ENCODE measurements at places on chromosomes 4 and X.

- DNase-seq = no peak
Measured at GRCh38 chrX:131544218-131544617, 344 bp downstream of the OR13H1 start.

DNA sequence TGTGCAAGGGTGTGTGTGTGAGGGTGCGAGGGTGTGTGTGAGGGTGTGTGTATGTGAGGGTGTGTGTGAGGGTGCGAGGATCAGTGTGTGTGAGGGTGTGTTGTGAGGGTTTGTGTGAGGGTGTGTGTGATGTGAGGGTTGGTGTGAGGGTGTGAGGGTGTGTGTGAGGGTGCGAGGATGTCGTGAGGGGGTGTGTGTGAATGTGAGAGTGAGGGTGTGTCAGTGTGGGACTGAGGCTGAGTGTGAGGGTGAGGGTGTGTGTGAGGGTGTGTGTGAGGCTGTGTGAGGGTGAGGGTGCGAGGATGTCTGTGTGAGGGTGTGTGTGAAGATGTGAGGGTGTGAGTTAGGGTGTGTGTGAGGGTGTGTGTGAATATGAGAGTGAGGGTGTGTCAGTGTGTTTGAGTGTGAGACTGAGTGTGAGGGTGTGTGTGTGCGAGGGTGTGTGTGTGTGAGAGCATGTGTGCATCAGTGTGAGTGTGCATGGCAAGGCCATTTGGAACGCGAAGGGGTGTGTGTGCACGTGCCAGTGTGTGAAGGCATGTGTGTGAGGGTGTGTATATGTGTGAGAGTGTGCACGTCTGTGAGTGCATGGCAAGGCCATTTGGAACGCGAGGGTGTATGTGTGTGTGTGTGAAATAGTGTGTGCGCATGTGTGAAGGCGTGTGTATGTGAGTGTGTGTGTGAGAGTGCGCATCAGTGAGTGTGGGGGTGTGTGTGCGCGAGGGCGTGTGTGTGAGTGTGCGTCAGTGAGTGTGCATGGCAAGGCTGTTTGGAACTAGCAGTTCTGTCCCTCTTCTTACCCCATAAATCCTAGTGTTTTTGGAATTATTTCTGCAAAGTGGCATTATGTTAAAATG lies 69.8 kb downstream of the RGS12 start:
- no peak for DNase-seq

GRCh38 chr4:7199129-7199725 lies 6.9 kb downstream of the SORCS2 start:
- DNase-seq = no peak

DNA sequence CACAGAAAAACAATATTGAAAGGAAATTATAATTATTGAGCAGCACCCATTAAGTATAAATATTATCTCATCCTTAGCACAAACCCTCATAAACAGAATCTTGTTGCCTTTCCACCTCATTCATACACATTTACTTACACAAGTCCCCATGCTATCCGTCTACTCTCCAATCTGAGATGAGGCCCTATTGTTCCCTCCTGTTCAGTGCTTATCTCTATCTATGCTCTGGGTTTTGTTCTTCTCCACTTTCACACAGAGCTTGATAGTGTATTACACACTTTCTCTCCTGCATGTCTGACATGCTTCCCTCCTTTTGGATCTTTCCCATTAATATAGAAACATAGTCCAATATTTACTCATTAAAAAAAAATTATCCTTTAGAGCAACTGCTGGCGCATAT lies 238.2 kb upstream of the MAB21L2 start:
- DNase-seq = no peak

DNA sequence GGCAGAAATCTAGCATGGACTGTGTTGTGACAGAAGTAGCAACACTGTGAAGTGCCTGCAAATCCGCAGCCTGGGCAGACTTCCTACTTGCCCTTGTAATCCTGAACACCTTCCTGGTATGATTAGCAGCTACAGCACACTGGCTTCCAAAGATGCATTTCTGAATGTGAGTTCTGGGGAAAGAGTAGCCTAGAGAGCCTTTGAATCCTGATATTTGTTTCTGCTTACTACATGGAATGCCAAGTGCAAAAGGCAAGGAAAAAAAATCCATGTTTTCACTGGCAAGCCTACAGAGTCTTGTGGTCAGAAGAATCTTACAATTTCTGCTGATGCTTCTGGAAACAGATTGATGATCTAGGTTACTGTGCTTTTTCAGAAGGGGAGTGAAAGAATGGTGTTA lies 223.7 kb downstream of the COL25A1 start:
- DNase-seq = no peak

DNA sequence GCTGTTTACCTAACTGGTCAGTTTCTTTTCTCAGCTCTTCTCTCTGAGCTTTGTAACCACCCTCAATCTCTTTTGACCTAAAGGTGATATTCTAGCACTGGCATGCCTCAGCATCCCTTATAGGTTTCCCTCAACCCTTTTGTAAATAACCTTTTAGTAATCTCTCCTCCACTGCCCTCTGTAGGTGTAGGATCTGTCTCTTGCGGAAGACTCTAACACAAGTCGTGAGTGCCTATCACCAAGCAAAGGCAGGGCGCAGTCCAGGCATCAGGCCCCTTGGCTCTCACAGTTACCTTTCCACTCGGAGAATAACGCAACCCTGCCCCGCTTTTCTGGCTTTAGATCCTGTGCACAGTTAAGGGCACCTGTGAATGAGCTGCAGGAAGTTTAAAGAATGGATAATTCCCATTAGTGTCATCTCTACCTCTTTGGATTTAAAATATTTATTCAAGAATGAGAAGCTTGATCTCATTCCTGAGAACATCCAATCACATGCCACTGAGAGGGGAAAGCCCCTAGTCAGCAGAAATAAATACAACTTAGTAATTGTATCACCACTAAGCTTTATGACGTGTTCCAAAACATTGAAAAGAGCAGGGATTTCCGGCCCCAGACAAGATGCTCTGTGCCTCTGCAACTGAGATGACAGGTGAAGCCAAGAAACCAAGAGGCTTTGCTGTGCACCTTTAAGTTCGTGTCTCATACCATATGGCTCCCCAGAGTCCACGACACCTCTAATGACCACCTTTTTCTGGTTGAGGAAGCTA lies 58.8 kb downstream of the SPINK2 start:
- peak; percentile 42 for DNase-seq

DNA sequence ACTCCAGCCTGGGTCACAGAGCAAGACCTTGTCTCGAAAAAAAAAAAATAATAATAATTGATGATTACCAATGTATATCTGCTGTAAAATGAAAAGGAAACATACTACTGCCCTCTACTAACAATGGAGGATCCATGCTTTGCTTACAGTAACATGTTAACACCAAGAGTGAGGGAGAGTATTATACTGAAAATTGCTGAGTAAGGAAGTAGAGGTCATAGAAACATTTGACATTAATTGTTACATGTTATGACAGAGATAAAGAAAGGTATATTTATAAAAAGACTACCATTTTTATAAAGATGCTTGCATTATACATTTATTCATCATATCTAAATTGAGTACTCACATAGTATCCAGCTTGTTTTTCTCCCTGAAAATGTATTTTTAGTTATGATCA lies 1989.8 kb upstream of the TENM3 start:
- no peak for DNase-seq

All from CD4-positive, alpha-beta T cell treated with Interleukin-6 for 4 hours (primary cell).